Aorta (tissue), 5 donors: ENCODE measurements at places on chromosomes 3 and 15. TPM values are rescaled to one million over a fixed set of nuclear protein-coding genes. Genes with fewer than 3 reads are reported as not detected.
A peak's percentile ranks its signal among the peaks of the same experiment; 100 is the strongest.

Gene CIDEC
- not detected for total RNA-seq

GRCh38 chr3:186526256-186526606 lies 17.9 kb downstream of the CRYGS start:
- no peak overlapping the region for H3K27ac ChIP-seq
- no peak overlapping the region for H3K4me3 ChIP-seq
- no peaks in the 10 kb centered on the region for H3K27me3 ChIP-seq
- H3K36me3 ChIP-seq = no peaks in the 10 kb centered on the region

Gene ITGA11
- 138 TPM for total RNA-seq

DNA sequence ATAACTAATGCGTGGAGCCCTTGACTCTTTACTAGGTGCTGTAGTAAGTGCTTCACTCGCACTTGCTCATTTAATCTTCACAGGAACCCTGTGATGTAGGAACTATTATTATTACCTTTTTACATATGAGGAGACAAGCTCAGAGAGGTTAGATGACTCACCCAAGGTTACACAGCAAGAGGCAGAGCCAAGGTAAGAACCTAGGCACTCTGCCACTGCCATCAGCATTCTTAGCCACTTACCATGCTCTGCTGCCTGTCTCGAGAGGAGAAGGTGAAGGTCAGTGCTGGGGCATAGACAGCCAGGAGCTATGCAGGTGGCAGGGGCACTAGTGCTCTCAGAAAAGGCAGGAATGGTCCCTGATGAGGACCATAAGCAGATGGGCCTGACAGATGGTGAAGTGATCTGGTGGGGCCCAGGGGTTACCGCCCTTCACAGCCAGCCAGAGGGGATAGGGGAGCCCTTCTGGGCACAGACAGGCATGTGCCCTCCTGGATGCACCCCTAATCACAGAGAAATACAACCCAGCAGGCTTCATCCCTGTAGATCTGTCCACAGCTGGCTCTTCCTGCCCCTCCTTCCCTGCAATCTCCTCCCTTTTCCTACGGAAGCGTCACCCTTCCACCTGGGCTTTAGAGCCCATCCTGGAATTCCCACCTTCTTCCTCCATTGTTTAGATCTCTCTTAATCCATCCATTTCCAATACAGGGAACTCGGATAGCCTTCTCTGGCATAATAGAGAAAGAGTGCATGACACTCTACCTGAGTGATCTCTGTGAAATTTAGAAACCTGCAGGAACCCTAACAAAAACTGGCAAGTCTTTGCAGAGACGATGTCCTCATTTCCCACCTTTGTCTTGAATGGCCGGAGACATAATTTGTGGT lies 26.9 kb downstream of the ABTB1 start:
- H3K36me3 ChIP-seq = no peaks in the 10 kb centered on the region
- DNase-seq = peak; percentile 25
- H3K4me3 ChIP-seq = no peak overlapping the region

GRCh38 chr3:141259821-141260629 lies 28.4 kb downstream of the PXYLP1 start:
- H3K4me3 ChIP-seq = no peak overlapping the region
- H3K27me3 ChIP-seq = no peaks in the 10 kb centered on the region
- no peaks in the 10 kb centered on the region for H3K36me3 ChIP-seq
- DNase-seq = no peak
- H3K4me1 ChIP-seq = no peaks in the 10 kb centered on the region

Gene GXYLT2
- total RNA-seq = 20.4 TPM

Gene DPPA2
- not detected for total RNA-seq

Gene ERC2
- 0.55 TPM for total RNA-seq

- H3K36me3 ChIP-seq = no peaks in the 10 kb centered on the region
- H3K27me3 ChIP-seq = no peaks in the 10 kb centered on the region
- no peak overlapping the region for H3K27ac ChIP-seq
These were observed 252.0 kb downstream of the CACNA2D3 start for GRCh38 chr3:54374214-54374852.

DNA sequence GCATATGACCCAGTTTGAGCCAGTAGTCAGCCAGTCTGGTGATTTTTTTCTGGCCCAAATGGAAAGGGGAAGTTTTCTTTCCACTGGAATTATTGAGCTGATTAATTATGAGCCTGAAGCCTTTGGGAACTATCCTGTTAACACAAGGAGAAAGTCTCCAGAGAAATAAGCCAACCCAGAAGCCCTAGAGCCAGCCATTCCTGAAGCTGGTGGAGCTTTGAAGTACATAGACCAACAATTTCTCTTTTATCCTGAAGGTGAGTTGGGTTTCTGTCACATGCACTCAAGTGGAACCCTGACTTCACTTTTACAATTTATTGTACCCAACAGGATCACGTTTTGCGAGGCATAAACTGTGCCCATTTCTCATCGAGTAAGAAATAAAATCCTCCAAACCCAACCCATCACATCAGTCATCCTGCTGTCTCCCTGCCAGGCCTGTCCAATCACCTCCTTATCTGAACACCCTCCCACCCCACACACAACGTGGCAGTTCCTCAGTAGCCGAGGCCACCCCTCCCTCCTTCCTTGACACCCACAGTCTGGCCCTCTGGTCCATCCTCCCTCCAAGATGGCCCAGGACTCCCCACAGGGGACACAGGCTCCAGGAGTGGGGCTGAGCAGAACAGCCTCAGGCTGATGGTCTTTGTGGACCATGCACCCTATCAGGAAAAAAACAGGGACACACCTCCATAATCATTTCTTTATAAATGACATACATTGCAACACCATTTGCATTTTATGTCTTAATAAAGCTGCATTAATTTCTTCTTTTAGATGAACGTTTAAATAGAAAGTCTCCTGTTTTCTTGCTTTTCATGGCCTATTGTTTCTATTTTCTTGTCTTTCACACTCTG lies 55.7 kb upstream of the GATA2 start:
- H3K4me3 ChIP-seq = no peak overlapping the region
- H3K27ac ChIP-seq = no peak overlapping the region
- no peaks in the 10 kb centered on the region for H3K4me1 ChIP-seq
- H3K36me3 ChIP-seq = no peaks in the 10 kb centered on the region

DNA sequence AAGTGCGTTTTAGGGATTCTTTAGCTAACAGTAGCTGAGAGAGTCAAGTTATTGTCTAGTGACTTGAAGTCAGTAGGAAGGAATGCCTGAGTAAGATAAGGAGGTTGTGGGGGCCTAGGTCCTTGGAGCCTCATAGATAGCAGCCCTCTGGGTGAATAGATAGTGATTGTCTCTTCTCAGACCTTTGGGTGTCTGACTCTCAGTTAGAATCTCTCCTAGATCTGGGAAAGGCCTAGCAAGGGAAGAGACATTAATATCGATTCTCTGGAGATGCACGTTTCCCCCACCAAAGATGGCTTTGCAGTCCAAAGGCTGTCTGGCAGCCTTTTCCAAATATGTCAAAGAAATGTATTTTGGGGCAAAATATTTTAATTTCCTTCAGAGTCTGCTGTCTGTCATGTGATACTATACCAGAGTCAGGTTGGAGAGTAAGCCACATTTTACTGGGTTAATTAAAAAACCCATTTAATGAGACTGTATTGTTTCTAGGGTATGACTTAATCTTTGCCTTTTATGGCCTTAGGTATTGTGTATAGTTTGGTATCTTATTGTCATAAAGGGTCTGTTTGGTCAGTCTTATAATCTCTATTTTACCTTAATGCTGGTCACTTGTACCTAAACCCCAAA lies 92.2 kb downstream of the ST6GAL1 start:
- no peak overlapping the region for H3K27ac ChIP-seq
- H3K4me3 ChIP-seq = no peak overlapping the region
- H3K36me3 ChIP-seq = no peaks in the 10 kb centered on the region
- no peaks in the 10 kb centered on the region for H3K27me3 ChIP-seq
- no peak for DNase-seq

DNA sequence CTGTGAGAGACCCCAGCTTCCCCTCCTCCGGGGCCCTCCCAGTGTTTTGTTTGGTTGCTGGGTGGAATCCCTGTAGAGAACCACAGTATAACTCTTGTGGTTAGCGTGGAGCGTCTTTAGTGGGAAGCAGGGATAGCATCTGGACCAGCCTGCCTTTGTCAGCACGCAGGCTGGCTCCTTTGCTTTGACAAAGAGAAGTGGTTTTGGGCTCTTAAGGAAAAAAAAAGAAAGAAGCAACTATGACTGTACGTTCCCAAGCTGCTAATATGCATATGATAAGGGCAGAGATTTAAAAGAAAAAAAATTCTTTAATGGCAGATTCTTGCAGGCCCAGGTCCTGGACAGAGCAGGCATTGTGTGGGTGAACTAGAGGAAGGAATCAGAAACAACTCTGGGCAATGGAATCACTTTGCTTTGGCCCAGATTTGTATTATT lies 340.8 kb upstream of the CTDSPL start:
- H3K4me3 ChIP-seq = no peak overlapping the region
- no peaks in the 10 kb centered on the region for H3K27me3 ChIP-seq
- H3K4me1 ChIP-seq = no peaks in the 10 kb centered on the region
- H3K27ac ChIP-seq = peak overlapping the region; percentile 61

- H3K4me3 ChIP-seq = no peak overlapping the region
- DNase-seq = no peak
- H3K27me3 ChIP-seq = no peaks in the 10 kb centered on the region
- no peaks in the 10 kb centered on the region for H3K4me1 ChIP-seq
These were observed 211.0 kb downstream of the GABRB3 start for GRCh38 chr15:26561896-26562295.

- no peak overlapping the region for H3K4me3 ChIP-seq
- no peaks in the 10 kb centered on the region for H3K4me1 ChIP-seq
- H3K27me3 ChIP-seq = no peaks in the 10 kb centered on the region
- no peak overlapping the region for H3K27ac ChIP-seq
- no peaks in the 10 kb centered on the region for H3K36me3 ChIP-seq
These were observed 21.9 kb upstream of the LIPC start for GRCh38 chr15:58409861-58410260.
